ENCODE measurements at places on chromosomes 2 and 18.

GRCh38 chr18:23523429-23524212, 20.3 kb downstream of the RMC1 start:
- no peak for DNase-seq

DNA sequence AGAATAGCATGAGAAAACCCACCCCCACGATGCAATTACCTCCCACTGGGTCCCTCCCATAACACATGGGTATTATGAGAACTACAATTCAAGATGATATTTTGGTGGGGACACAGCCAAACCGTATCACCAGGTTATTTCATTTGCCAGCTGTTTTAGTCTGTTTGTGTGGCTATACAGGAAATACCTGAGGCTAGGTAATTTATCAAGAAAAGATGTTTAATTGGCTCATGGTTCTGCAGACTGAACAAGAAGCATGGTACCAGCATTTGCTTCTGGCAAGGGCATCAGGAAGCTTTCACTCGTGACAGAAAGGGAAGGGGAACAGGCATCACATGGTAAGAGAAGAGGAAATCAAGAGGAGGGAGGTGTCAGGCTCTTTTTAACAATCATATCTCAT, 329.2 kb downstream of the GULP1 start:
- DNase-seq, result no peak

DNA sequence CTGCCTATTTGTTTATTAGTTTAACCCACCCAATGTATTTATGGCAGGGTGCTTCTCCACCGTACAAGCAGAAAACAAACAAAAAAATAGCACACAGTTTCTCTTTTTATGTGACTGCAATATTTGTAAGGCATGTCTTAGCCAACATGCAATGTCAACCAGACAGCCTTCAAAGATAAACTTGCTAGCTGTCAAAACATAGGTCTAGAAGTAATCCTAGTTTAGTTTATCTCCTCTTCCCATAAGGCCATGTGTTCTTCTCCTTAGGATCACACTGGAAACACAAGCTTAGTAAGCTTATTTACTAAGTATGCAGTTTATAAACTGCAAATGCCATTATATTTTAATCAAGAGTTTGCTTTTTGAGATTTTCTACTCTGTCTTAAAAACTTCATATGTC, 75.6 kb downstream of the LDAH start:
- DNase-seq, result no peak

GRCh38 chr2:235606004-235606715, 112.3 kb downstream of the AGAP1 start:
- DNase-seq, result no peak

GRCh38 chr2:69012310-69013141, 453 bp upstream of the ANTXR1 start:
- no peak for DNase-seq

DNA sequence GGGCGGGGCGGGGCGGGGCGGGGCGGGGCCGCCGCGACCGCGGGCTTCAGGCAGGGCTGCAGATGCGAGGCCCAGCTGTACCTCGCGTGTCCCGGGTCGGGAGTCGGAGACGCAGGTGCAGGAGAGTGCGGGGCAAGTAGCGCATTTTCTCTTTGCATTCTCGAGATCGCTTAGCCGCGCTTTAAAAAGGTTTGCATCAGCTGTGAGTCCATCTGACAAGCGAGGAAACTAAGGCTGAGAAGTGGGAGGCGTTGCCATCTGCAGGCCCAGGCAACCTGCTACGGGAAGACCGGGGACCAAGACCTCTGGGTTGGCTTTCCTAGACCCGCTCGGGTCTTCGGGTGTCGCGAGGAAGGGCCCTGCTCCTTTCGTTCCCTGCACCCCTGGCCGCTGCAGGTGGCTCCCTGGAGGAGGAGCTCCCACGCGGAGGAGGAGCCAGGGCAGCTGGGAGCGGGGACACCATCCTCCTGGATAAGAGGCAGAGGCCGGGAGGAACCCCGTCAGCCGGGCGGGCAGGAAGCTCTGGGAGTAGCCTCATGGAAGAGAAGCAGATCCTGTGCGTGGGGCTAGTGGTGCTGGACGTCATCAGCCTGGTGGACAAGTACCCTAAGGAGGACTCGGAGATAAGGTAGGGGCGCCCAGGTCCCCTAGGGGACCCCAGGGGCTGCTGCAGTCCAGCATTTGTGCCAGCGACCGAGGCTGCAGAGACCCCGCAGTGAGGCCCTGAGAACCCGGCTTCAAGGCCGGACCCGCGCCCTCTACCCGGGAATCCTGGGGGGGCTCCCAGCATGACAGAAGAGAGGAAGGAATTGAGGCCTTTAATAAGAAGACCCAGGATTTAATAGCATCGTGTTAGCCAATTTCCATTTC, at the start of gene KHK:
KHK (plus strand) TSS at position 49 of the 870 bp plus-strand sequence; CDS start at position 537, 488 bp downstream.
- DNase-seq, result no peak

DNA sequence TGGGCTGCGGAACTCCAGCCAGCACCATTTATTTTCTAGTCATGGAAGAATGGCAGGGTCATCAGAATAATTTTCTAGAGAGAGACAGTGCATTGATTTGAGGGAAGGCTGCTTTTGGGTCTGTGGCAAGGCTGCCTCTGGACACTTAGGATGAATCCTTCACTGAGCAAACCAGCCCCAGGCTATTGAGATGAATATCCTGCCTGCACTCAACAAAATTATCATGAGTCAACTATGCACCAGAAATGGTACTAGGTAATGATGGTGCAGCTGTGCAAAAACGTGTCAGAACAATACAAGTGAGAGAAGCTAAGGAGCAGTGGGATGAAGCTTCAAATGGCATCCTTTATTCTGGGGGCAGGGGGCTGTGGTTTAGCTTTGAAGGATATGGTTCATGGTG, 115.8 kb downstream of the SPHKAP start:
- no peak for DNase-seq

GRCh38 chr18:12068950-12069320, 24.7 kb upstream of the ANKRD62 start:
- no peak for DNase-seq

GRCh38 chr2:125313806-125314205, 1288.7 kb downstream of the CNTNAP5 start:
- DNase-seq, result no peak

DNA sequence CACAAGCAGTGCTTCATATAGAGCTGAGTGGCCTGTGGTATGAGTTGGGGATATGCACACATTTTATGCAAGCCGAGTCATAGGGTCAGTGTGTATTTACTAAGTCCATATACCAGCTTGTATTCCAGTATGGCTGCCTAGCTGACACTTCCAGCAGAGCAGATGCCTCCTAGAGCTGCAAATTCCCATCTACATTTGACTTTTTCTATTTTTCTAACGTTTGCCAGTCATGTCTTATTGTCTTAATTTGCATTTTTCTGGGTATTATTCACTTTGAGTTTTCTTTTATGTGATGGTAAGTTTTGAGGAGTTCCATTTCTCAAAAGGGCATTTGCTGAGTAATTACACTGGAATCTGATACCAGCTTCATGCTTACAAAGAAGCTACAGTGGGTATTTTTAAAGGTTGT, 334.5 kb upstream of the CDH2 start:
- no peak for DNase-seq

GRCh38 chr2:169260846-169261642, 101.3 kb downstream of the LRP2 start:
- no peak for DNase-seq

DNA sequence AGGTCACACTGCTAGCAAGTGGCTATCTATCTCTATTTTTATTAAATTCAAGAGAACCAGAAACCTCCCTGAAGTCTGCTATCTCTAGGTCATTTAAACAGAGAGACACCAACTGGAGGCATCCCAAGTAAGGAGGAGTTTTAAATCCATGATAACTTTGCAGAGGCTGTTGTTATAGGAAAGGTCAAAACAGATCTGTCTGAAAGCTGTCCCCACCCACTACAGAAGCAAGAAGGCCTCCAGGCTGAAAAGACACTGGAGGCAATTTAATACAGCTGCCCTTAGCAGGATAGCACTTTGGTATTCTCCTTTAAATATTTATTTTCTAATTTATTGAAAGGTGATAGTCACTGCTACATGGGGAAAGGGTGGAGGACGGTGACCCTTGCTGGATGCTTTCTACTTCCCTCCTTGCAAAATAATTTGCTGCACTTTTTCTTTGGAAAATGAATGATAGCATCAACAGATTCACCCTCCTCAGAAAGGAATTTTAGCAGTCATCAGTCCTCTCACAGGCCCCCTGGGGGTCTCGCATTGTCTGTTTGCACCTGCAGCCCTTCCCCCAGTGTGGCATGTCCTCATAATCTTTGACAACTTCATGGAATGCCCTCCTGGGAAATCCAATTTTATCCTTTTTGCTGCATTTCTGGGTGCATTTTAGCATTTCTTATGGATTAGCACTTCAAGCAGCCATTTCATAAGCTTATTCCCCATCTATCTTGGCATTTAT, 429.5 kb upstream of the TNP1 start:
- no peak for DNase-seq

DNA sequence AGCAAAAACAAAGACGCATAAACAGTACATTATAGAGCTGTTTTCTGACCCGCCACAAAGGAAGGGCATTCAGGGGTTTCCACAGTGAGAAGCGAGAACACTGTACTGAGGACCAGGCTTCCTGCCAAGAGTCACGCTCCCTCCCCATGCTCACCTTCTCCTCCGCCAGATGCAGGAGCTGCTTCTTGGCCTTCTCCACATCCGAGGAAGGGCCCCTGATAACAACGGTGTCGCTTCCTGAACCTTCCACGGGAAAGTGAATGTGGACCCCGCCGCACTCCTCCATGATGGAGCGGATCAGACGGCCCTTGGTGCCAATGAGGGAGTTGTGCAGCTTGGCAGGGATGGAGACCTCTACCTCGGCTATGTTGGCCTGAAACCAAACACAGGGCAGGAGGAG, 53.8 kb downstream of the ANO7 start:
- no peak for DNase-seq

GRCh38 chr2:25161055-25161781, 7.2 kb downstream of the POMC start:
- DNase-seq, result peak; percentile 65

DNA sequence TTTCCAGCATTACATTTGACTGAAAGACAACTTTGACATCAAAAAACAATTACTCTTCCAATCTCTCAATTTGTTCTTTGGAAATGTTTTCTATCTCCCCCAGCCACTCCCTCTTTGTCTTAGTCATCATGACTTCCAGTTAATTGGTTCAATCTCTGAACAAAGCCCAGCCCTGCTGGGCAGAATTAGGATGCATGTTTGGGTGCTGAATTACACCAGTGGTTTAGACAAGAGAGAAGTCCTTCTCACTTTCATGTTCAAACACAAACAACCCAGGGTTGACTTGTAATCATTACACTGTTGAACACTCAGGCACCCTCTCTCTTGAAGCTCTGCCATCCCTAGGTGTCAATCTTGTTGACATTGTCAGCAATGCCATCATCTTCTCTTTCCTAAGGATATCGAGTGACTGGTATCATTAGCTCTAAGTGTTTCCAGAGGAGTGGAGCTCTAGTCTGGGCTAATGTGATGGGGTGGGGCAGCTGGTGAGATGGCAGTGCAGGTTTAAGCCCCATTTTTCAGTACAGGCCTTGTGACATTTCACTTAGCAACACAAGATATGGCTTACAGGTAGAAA, 90.8 kb upstream of the MEIS1 start:
- no peak for DNase-seq

GRCh38 chr2:127683757-127684156, 8.4 kb upstream of the LIMS2 start:
- DNase-seq, result no peak

DNA sequence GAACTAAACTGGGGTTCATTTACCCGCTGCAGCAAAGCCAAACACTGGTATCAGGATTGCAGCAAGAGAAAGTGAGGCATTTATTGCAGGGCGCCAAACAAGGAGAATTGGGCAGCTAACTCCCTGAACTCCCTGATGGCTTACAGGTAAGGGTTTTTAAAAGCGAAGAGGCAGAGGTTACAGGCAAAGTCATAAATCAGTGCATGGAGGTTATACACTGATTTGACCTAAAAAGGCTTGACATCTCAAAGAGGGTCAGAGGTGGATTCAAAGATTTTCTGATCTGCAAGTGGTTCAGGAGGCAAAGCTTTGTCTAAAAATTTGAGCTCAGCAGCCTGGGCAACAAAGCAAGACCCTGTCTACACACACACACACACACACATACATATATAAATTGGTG, 102.8 kb upstream of the EPC2 start:
- DNase-seq, result no peak

DNA sequence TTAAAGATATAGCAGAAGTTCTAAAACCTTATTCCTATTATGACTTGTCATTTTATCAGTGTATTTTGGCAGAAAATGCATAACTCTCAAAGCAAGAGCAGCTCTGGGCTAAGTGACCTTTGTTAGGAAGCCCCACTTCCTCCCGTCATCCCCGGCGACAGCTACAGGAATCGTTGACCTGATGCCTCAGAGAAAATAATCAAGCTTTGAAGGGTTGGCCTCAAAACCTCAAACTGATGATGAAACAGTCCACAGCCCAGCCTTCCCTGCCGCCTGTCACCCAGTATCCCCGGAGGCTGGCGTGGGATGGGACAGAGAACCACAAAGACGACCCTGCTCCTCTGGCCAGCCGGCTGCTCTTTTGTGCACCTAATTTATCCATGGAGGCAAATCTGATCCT, 65.3 kb downstream of the KCNF1 start:
- DNase-seq, result no peak

DNA sequence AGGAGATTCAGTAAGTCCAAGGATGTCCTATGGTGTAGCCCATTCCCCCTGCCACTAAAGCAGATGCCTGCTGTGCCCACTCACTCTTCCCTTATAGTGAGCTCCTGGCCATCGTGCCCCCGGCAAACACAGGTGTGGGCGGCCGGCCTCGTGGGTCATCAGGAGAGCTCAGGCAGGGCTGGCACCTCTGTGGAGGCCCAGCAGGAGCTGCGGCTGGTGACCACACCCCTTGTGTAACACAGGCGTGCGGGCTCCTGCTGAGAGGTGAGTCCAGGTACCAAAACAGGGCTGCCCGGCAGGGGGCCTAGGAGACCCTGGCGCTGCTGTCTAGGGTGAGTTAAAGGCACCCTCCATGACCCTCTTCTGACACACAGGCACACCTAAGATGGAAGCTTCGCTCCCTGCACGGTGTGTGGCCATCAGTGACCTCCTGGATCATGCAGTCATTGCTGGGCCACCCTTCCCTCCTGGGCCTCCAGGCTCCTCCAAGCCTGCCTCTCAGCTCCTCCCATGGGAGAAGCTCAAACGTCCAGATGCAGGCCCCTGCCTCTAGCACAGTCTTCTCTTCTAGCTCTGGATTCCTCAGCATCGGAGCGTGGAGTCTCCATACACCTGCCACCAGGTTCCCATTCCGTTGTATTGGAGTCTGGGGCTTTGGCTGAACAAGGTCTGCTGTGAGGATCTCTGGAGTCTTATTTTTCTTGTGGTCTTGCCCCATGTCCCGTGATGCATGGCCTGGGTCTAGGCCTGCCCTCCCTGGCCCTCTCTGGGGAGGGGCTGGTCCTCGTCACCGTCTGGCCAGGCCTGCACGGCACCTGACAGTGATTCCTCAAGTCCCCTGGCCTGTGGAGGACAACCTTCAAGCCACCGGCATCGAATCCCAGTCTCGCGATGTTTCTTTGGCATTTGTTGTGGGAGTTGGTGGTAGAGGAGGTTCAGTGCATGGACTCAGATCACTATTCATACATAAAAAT, 246.9 kb downstream of the ACKR3 start:
- DNase-seq, result no peak

- DNase-seq, result no peak
Observed at GRCh38 chr2:42109959-42110640, 59.1 kb upstream of the EML4 start.
